Epithelial cell of proximal tubule (primary cell): ENCODE measurements at places on chromosomes 4 and X. TPM values are rescaled to one million over a fixed set of nuclear protein-coding genes. Genes with fewer than 3 reads are reported as not detected.

Gene SERTM2
- total RNA-seq: not detected in 2 replicates

Gene AR
- 0.40 TPM in 1 of 2 replicates, not detected in the other for total RNA-seq

Gene RNF128
- total RNA-seq: 0.36 and 1.2 TPM in 2 replicates

Gene HSD17B10
- 99.2 and 102 TPM in 2 replicates for total RNA-seq

Gene TBX22
- total RNA-seq: not detected in 2 replicates

Gene IL9R
- total RNA-seq: 0.07 TPM in 1 of 2 replicates, not detected in the other

Gene GAGE1
- total RNA-seq: not detected in 2 replicates

Gene PRRG1
- 16.0 and 28.1 TPM in 2 replicates for total RNA-seq

Gene ADH5
- total RNA-seq: 124 and 126 TPM in 2 replicates

Gene BGN
- total RNA-seq: 0.69 TPM in 1 of 2 replicates, not detected in the other

Gene MAGEB6B
- not detected in 2 replicates for total RNA-seq

Gene TLL1
- total RNA-seq: 2.0 and 2.6 TPM in 2 replicates

Gene CXCR3
- not detected in 2 replicates for total RNA-seq

Gene GASK1B
- 0.17 and 0.51 TPM in 2 replicates for total RNA-seq

Gene SGMS2
- 77.2 and 84.2 TPM in 2 replicates for total RNA-seq

Gene MAGEA8
- total RNA-seq: not detected in 2 replicates

- no peak for DNase-seq
These were observed 10.6 kb upstream of the BCOR start for GRCh38 chrX:40108162-40108958.

- DNase-seq: no peak
These were observed at the start of gene VEGFC for GRCh38 chr4:176792326-176793059. VEGFC (minus strand) TSS chr4:176792922; CDS start chr4:176792311, 611 bp downstream.

DNA sequence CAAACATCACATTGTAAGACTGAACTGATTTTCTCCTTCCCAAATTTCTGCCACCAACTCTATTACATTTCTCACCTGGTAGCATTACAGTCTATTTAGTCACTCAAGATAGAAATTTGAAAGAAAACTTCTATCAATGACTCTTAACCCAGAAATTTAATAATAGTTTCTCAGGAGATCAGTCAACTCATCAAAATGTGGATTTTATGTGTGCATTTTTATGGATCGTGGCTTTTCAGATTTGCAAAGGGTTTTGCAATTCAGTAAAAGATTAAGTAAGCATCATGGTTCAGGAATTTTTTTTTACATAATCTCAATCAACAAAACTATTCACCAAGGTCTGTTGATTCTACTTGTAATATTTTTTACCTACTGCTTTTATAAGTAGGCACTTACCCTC, 111.1 kb downstream of the CFAP299 start:
- DNase-seq: no peak

GRCh38 chr4:186348433-186348832, 82.4 kb downstream of the F11 start:
- no peak for DNase-seq

GRCh38 chr4:166091146-166091545, 218.1 kb downstream of the TLL1 start:
- no peak for DNase-seq

- no peak for DNase-seq
These were observed 350.6 kb downstream of the CHIC1 start for GRCh38 chrX:73913580-73913979.

- DNase-seq: no peak
These were observed 38.1 kb upstream of the GJB1 start for GRCh38 chrX:71184803-71185495.

- DNase-seq: no peak
These were observed 65.7 kb downstream of the MAGEA1 start for GRCh38 chrX:153244767-153245166.

GRCh38 chr4:93732509-93732908, 96.0 kb upstream of the ATOH1 start:
- no peak for DNase-seq

GRCh38 chrX:129086802-129087201, 436.5 kb downstream of the SMARCA1 start:
- no peak for DNase-seq

DNA sequence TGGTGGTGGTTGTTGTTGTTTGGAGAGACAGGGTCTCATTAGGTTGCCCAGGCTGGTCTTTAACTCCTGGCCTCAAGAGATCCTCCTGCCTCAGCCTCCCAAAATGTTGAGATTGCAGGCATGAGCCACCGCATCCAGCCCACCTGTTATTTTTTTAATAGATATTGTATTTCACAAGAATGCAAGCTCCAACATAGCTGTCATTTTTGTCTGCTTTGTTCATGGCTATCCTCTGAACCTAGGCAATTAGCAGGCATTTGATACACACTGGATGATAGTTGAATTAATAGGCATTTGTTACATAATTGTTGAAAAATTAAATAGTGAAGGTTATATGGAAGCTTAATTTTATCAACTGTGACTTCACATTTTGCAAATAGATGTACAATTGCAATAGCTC, 64.7 kb downstream of the BANK1 start:
- no peak for DNase-seq

DNA sequence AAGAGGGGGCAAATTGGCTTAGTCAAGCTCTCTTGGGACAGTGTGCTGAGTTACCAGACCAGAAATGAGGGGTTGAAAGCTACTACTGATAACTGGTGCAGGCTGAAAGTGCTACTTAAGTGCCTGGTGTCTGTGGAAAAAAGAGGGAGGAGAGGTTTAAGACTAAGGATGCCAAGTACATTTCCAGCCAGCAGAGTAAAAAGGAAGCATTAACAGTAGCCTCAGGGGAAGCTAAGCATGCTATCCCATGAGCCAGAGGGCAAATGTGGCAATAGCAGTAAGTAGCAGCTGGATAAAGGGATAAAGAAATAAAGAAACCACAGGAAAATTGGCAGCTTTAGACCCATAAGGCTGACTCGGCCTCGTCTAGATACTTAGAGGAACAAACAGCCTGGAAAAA, 196.3 kb upstream of the MAB21L2 start:
- DNase-seq: no peak

DNA sequence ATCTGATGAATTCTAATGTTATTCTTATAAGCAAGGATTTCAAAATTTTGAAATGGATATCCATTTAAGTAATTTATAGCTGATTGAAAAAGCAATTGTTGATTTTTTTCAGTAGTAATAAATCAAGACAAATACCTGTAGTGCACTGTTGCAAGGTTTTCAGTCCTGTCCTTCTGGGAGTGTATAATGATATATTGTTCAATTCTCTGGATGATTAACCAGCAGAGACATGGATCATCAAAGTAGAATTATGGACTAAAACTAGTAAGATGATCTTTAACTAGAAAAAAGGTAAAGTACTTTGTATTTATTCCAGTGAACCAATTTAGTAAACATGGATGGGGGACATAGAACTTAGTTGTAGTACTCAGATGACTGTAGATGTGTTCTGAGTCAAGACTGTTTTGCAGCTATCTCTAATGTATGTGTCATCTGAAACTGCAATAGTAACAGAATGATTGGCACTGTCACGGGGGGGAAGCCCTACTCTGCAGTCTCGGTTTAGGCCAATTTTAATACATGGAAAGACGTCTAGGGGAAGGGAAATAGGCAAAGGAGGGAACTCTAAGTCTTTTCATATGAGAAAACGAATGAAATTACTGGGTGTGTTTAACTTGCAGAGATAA, 121.9 kb downstream of the GLRA3 start:
- no peak for DNase-seq

GRCh38 chr4:119678761-119679160, 50.2 kb upstream of the PDE5A start:
- DNase-seq: no peak

GRCh38 chr4:104425948-104426347, 68.7 kb downstream of the CXXC4 start:
- no peak for DNase-seq

- no peak for DNase-seq
These were observed 152.7 kb downstream of the C4orf33 start for GRCh38 chr4:129248621-129249020.

DNA sequence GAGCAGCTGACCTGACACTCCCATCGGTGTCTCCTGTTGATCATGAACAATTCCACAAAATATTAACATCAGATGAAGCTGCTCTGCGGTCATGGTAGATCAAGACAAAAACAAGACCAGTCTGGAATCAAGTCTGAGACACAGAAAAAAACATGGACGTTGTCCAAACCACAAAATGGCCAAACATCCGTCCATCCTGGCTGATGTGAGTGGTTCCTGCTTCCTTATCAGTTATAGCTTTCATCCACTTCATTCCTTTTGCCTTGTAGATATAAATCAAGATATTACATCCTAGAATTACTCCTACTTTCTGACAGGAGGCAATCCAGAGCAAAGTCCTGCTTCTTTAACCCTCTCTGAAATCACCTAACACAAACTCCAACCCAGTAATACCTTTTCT, 28.8 kb upstream of the PCSK1N start:
- DNase-seq: no peak

- DNase-seq: peak; percentile 100
These were observed 160.3 kb upstream of the RASGEF1B start for GRCh38 chr4:81631958-81632441.

DNA sequence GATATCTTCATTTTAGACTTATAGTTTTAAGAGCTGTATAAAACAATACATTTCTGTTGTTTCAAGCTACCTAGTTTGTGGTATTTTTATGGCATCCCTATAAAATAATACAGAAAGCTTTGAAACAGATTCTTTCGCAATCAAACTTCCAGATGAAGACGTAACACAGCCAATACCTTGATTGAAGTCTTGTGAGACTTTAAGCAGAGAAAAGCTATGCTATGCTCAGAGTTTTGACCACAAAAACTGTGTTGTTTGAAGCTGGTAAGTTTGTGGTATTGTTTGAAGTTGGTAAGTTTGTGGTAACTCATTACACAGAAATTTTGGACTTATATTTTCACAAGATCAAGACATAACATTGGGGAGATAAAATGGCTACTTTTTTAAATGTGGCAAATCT, 201.8 kb upstream of the UGT8 start:
- DNase-seq: no peak

DNA sequence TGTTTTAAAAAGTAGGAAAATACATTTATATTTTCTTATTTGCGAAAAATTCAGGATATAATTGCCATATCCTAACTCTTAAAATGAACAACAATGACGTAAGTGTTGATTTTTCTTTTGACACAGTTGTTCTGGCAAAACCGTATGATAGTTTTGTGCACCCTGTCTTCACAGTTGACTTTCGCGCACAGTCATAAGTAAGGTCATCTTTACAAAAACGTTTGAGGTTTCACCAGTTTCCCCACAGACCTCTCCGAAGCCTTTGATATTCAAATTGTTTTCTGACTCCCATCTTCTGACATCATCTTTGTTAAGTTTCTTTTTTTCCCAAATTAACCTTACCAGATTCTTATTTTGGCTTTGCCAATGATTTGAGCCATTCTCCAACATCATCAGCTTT, 48.1 kb upstream of the ATXN3L start:
- no peak for DNase-seq

GRCh38 chrX:136626237-136626636, 21.7 kb upstream of the CD40LG start:
- DNase-seq: no peak

- DNase-seq: no peak
These were observed 58.5 kb upstream of the TTC29 start for GRCh38 chr4:147003956-147004809.

GRCh38 chr4:86044593-86044985, 315.3 kb downstream of the MAPK10 start:
- no peak for DNase-seq

- no peak for DNase-seq
These were observed 2.7 kb upstream of the AVPR2 start for GRCh38 chrX:153901753-153902140.

DNA sequence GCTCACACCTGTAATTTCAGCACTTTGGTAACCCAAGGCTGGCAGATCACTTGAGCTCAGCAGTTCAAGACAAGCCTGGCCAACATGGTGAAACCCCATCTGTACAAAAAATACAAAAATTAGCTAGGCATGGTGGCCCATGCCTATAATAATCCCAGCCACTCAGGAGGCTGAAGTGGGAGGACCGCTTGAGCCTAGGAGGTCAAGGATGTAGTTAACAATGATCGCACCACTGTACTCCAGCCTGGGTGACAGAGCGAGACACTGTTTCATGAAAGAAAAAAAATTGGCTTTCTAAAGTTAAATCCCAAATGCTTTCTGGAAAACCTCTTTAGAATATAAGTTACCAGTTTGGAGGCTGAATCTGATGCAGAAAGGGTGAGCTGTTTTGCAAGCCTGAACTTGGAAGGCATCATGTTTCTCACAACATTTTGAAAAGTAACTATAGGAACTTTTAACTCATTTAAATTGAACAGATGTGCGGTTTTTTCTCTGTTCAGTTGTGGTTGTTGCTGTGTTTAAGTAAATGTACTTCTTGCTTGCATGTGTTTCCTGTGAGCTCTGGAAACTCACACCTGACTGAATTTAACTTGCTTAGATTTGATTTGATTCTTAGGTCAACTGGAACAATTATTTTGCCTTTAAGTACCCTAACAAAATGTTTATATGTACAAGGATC, 39.8 kb upstream of the TMEM131L start:
- DNase-seq: no peak
